CD14-positive monocyte (primary cell): ENCODE measurements at places on chromosomes 16 and 17.

GRCh38 chr17:78769196-78769773, 12.8 kb downstream of the CYTH1 start:
- no peak for DNase-seq

- DNase-seq, result no peak
These were observed 6.5 kb upstream of the CHD3 start for GRCh38 chr17:7882068-7882467.

GRCh38 chr17:19771971-19772630, 24.0 kb upstream of the ALDH3A1 start:
- DNase-seq, result no peak

DNA sequence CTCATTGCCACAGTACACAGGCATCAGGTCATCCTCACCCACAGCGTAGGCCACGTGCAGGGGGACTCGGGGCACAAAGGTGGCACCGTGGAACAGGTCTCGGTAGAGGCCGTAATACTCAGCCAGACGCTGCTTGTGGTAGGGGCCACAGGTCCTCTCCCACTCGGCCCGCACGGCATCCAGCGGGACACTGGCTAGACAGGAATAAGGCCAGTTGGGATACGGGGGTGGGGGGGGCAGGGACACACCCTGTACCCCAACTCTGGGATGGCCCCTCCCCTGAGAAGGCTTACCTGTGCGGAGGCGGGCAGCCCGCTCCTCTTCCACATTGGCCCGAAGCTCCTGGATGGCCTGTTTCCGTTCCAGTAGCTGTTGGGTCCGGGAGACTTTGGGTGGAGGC, 3.0 kb downstream of the MRPL38 start:
- DNase-seq, result no peak

DNA sequence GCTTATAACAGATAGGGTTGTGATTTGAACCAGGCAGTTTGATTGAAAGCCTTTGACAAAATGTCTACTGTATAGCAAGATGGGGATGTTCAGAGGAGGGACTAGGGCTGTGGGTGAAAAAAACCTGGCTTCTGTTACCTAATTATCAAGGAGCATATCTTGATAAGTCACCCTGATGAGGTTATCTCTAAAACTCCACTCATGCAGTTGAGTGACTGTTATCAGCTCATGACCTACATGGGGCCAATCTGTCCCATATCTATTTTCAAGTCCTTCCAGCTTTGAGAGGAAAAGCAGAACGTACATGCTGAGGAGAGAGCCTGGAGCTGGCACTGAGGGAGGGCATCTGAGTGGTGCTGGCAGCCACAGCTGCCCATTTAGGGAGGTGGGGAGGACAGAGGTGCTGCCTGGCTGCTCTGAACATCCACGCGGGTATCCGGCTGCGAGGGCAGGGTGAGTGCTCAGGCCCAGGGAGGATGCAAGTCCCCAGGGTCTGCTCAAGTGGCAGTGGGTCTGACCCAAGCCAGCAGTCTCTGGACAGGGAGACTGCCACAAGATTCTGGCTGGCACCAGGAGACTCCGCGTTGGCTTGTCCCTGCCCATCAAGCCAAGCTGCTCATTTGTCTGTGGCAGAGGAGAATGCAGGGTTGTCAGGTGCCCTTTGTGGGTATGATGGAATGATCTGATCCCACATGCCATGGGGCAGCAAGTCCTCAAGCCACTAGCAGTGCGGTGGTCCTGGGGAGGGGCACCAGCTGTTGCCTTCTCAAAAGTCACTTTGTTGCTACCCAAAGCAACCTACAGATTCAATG, 29.2 kb downstream of the ATPAF2 start:
- DNase-seq, result no peak

DNA sequence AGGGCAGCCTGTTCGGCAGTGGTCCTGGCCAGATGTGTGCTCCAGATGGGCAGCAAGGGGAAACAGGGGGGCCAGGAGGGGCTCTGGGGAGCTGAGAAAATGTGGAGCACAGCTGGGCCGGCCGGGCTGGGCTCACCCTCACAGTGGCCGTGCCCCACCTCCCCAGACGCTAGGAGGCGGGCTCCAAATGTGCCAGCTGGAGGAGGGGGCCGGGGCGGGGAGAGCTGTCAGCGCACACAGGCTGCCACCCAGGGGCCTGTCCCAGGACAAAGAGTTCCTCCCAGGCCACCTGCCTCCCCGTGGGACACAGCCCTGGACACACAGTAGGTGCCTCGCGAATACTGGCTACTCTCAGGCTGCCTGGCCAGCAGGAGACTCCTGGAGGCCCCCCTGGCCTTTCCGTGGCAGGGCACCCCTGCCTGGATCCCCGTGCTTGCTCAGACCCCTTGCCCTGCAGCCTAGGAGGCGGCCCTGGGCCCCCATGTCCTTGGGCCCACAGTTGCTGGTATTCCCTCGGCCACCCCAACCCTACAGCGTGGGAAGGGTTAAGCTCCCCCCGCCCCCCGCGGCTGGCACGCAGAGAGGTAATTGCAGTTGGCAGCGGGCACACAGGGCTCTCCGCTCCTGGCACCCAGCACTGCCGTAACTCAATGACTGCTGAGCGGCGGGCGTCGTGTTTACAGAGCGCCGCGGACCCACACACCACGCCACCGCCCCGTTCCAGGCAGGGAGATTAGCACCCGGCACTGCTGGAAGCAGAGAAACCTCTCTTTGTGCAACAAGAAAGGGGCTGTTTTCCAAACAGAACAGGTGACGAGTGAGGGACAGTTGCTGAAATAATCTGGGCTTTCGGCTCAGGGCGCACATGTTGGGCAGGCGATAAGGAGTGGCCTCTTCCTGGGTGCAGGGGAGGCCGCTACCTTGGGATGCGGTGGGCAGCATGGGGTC, 32.2 kb downstream of the BAHCC1 start:
- DNase-seq, result no peak

- DNase-seq, result no peak
These were observed 21.8 kb upstream of the FOXK2 start for GRCh38 chr17:82497483-82498405.

- no peak for DNase-seq
These were observed 63.2 kb downstream of the SHCBP1 start for GRCh38 chr16:46558018-46558417.

- no peak for DNase-seq
These were observed 559 bp downstream of the CACNG5 start for GRCh38 chr17:66835476-66835875.

- no peak for DNase-seq
These were observed 5.0 kb upstream of the PRSS54 start for GRCh38 chr16:58299757-58300349.

- peak; percentile 81 for DNase-seq
These were observed 164.0 kb downstream of the LAT start for GRCh38 chr16:29148867-29149272.

- no peak for DNase-seq
These were observed 48.5 kb downstream of the ZNF18 start for GRCh38 chr17:11948789-11949188.

DNA sequence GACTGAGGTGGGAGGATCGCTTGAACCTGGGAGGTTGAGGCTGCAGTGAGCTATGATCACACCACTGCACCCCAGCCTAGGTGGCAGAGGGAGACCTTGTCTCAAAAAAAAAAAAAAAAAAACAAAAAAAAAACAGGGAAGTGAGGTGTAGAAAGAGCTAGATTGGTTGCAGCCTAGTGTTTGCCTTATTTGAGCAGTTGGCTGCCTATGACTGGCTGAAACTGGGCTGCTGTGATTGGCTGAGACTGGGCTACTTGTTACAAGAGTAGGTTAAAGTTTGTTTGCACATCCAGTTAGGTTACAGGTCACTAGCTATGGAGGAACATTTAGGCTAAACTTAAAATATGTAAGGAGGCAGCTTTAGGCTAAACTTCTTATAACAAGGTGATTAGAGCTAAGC, 5.7 kb downstream of the DHRS7B start:
- DNase-seq, result peak; percentile 69

- DNase-seq, result no peak
These were observed 12.3 kb upstream of the FASN start for GRCh38 chr17:82110298-82110697.

GRCh38 chr17:39325528-39326240, 75.7 kb downstream of the FBXL20 start:
- peak; percentile 68 for DNase-seq

DNA sequence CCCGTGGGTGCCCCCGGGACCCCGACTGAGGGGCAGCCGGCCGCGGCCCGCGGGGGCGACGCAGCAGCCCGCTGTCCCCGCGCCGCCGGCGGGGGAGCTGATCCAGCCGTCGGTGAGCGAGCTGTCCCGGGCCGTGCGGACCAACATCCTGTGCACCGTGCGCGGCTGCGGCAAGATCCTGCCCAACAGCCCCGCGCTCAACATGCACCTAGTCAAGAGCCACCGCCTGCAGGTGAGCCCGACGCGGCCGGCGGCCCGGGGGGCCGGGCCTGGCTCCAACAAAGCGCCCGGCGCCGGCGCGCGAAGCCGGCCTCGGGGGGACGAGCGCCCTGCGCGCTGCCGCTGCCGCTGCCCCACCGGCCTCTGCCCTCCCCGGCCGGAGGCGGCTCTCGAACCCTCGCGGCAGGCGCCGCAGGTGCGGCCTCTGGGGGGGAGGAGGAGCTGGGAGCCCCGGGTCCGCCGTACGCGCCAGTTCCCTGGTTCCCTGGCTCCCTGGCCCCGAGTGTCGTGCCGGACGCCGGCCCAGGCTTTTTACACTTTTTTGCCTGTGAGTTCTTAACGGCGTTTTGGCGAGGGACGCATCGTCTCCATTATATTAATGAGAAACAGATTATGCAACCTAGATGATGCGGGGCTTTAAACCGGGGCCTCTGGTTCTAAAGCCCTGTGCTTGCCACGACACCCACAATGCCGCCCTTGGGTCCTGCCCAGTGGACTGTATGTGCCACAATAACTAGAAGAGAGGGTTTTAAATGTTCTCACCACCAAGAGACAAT, 521 bp downstream of the ATMIN start:
- peak; percentile 8 for DNase-seq

GRCh38 chr17:43398724-43399595, at the start of gene ARL4D:
Gene ARL4D, plus strand, starts transcription at chr17:43398993. Its CDS starts 740 bp downstream, at chr17:43399733.
- peak; percentile 67 for DNase-seq

- DNase-seq, result no peak
These were observed 327.7 kb downstream of the UTP18 start for GRCh38 chr17:51588063-51588462.

DNA sequence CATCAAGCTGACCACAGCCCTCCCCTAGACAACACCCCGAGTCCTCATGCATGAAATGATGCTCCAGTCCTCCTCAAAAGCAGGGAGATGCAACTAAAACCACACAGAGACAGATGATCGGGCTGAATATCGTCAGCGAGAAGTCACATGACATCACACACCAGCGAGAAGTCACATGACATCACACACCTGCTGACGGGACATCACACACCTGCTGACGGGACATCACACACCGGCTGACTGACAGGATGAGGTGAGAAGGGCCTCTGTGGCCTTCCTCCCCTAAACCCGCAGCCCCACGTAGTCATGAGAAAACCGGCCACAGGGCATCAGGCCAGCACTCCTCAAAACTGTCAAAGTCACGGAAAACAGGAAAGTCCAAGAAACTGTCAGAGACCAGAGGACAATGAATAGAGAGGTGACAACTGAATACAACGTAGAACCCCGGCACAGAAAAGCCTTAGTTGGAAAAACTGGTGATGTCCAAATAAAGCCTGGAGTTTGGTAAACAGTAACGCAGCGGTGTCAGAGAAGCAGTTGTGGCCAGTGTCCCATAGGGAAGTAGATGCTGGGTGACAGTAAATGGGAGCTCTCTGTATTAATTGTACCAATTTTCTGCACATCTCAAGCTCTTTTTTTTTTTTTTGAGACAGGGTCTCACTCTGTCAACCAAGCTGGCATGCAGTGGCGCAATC, 14.3 kb downstream of the LITAF start:
- DNase-seq, result no peak

GRCh38 chr16:2486645-2487516, 12.0 kb downstream of the TBC1D24 start:
- peak; percentile 79 for DNase-seq

- DNase-seq, result no peak
These were observed 218.5 kb downstream of the SEC14L1 start for GRCh38 chr17:77359236-77359635.

DNA sequence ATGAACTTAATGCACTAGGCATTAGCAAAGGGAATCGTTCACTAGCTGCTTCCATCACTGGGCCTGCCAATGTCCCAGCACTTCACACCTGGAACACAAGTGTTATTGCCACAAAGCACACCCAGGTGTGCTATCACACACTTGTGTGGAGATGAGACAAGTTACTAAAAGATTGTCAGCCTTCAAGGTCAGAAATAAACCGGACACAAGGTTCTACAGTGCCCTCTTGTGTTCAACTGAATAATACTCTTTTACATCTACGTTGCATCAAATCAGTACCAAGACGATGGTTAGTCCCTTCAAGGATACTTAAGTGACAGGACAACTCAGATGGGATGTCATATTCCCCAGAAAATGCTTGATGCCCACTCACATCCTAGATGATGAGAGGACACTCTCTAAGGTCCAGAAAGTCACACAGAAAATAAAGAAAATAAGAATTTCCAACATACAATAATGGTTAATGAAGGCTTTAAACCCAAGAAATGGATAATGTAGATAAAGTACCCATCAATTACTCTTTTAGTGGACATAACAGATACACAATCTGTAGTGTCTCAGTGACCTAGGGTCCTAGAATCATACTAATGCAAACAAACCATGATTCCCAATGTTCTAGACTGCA, 16.4 kb upstream of the GLG1 start:
- peak; percentile 46 for DNase-seq

DNA sequence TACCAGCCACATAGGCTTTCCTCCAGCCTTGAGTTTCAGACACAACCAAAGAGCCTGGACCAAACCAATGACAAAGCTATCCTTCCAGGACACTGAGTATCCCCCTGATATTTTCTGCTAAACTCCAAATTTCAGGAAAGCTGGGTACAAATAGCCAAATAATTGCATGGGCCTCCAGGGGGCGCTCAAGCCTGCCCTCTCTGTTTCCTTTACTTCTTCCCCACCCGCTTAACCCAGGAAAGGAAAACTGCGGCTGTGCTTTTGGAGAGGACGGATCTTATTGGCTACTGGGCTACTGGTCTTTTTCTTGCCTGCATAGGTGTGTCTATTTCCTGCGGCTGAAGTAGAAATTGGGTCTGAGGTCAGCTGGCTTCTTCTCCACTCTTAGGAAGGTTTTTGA, 30.1 kb downstream of the GNGT2 start:
- DNase-seq, result peak; percentile 78

DNA sequence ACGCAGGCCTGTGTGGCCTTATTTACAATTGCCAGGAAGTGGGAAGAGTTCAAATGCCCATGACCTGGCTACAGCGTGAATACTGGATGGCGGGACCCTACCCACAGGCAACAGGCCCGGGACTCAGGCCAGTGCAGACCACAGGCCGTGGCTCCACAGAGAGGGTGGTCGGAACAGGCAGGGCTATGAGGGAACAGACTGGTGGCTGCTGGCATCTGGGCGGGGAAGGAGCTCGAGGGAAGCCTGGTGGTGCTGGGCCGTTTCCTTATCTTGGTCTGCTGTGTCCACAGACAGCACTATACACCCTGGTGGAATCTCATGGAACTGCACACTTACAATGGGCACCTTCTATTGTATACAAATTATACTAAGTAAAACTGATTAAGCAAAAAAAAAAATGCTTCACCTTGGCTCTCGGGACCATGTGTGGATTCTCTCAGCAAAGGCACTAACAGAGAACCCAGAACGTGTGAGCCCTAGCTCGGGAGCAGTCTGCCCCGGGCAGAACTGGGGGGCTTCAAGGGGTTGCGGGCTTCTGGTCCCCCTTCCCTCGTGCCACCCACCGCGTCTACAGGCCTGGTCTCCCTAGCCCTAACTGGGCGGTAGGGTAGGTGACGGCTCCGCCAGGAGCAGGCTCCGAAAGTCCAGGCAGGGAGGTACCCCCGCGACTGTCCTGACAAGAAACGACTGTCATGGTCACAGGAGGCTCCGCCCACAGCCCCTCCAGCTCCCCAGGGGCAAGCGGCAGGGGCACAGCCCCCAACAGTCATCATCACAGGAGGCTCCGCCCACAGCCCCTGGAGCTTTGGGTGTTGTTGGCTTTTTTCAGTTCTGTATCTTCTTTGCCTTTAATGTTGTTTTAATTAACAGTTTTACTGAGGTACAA, 21.8 kb downstream of the CEP131 start:
- peak; percentile 75 for DNase-seq
